Frontal cortex (tissue), 4 donors: ENCODE measurements at places on chromosomes 1 and 21. TPM values are rescaled to one million over a fixed set of nuclear protein-coding genes. Genes with fewer than 3 reads are reported as not detected.

GRCh38 chr1:6476483-6476882, 10.5 kb upstream of the TNFRSF25 start:
- no peak for DNase-seq

The FCRL1 gene
- total RNA-seq = not detected

DNA sequence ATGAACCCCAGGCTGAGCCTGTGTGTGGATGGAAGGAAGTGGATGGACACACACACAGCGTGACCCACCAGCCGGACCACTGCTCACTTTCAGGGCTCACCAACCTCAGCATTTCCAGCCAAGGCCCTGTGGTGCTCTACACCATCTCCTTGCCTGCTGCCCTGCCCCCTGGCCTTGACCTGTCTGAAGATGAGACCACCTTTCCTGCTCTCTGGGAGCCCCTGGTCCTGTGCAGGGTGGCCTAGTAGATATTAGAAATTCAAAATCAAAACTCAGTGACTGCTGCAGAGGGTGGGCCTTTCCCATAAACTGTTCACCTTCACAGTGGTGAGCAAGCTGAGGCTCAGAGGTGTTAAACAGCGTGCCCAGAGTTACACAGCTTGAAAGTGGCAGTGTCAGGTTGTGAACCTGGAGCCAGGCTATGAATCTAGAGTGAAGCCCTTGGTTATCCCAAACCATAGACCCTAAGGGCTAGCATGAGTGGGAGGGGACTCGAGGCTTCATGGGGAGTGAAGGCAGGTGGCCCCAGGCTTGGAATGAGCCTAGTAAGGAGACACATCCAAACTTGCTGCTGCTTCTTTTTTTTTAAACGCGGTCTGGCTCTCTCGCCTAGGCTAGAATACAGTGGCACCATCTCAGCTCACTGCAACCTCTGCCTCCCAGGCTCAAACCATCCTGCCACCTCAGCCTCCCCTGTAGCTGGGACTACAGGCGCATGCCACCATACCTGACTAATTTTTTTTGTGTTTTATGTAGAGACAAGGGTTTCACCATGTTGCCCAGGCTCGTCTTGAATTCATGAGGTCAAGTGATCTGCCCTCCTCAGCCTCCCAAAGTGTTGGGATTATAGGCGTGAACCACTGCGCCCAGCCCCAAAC, 41.5 kb downstream of the MAN1C1 start:
- DNase-seq = no peak

DNA sequence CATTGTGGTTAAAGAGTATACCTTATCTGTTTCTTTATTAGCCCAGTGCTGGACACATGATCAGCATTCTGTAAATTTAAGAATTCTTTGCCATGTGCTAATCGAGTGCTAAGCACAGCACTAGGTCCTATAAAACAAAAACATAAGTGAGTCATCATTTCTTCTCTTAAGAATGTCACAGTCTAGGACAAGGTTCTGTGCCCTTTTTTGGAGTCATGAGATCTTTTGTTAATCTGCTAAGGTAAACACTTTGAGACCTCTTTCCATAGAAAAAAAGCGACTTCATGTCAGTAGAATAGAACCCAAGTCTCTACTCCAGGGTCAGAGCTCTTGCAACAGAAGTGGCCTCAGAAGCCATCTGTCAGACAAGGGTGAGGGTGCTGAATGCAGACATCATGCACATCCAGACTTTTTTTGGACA, 70.0 kb upstream of the NFIA start:
- DNase-seq = no peak

- DNase-seq = no peak
Observed at GRCh38 chr1:105556266-105556665, 1500.2 kb upstream of the PRMT6 start.

DNA sequence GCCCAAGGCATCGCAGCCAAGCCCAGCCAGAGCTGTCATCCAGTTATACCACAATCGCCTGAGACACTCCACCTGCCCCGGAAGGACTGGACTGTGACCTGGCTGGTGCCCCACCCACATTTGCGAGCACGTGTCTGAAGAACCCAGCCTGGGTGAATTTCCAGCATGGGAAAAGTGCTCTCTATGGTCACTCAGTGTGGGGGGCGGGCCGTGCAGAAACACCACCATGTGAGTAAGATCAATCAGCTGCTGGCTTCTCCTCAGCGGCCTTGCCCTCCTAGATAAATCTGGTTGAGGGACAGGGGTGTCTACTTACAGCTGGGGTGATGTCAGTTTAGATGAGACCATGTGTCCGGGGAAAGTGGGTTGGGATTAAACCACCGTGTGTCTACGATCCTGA, 44.8 kb downstream of the URB1 start:
- DNase-seq = no peak

DNA sequence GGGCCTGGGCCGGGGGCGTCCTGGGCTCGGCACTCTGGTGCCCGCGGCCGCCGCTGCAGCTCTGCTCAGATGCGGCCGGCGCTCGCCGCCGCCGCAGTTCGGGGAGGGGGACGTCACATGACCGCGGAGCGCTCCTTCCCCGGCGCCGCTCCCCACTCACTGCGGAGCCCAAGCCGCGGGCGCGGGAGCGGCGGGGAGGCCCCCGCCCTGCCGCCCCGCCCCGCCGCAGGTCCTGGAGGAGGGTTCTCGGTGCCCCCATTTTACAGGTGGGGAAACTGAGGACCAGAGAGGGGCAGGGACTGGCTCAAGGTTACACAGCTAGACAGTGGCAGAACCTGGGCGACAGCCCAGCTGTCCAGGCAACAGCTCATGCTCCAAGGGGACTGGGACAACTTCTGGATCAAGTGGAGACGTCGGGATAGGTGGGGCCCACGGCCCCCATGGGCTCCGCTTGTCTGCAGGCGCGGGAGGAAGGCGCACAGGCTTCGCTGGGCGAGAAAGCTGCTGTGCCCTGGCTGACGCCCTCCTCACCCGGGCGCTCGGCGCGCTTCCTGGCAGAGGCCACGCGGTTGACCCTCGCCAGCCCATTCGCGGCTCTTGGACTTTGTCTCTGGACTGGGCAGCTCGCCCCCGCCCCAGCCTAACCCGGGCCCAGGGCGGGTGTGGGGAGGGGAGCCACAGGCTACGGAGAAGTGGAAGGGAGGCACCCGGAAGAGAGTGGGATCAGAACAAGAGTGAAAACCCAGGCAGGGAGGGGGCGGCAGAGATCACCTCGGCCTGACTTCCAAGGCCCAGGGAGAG, at the start of gene RAP1GAP:
Gene RAP1GAP, minus strand, starts transcription at position 100 of the 801 bp plus-strand sequence. CDS start 49,325 bp downstream, outside the sequence.
- DNase-seq = peak; percentile 72

The LPAR3 gene
- 0.82 TPM for total RNA-seq

The SLC9C2 gene
- 3.7 TPM for total RNA-seq

- DNase-seq = no peak
Observed at GRCh38 chr1:89064632-89065031, 376 bp downstream of the GBP1 start.

DNA sequence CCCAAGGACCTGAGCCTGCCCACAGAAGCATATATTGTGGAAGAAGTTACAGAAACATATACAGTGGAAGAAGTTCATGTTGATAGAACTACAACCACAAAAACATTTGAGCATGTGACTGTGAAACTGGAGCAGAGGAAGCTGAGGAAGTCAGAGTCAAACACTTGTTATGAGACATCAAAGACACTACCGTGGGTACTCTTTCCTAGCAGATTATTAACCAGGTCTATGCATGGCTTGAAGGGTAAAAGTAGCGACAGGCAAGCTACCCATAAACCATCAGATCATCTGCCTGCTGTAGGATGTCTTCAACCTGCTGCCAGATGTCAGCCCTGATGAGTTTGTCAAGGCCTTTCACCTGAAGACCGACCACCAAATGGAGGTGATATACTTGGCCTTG, 35.8 kb downstream of the IVNS1ABP start:
- DNase-seq = no peak

The AGMAT gene
- 0.82 TPM for total RNA-seq

GRCh38 chr1:194060481-194060880, 874.1 kb upstream of the B3GALT2 start:
- DNase-seq = no peak

DNA sequence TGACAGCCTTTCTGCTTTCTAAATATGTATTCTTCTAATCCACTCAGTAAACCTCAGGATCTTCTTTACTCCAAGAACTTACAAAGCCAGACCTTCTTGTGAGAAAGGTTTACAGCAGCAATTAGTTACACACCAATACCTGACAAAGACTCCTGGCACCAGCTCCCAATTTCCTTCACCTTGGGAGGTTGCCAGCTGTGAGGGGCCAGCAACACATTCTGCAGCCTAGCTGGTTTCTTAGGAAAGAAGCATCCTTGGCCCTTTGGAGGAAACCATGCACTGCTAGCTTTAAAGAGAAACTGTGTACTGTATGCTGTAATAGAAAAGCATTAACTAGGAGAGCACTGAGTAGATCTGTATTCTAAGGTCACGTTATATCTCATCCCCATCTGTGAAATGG, 10.8 kb downstream of the FYB2 start:
- DNase-seq = no peak

GRCh38 chr1:32122151-32122550, 14.3 kb downstream of the KPNA6 start:
- no peak for DNase-seq

DNA sequence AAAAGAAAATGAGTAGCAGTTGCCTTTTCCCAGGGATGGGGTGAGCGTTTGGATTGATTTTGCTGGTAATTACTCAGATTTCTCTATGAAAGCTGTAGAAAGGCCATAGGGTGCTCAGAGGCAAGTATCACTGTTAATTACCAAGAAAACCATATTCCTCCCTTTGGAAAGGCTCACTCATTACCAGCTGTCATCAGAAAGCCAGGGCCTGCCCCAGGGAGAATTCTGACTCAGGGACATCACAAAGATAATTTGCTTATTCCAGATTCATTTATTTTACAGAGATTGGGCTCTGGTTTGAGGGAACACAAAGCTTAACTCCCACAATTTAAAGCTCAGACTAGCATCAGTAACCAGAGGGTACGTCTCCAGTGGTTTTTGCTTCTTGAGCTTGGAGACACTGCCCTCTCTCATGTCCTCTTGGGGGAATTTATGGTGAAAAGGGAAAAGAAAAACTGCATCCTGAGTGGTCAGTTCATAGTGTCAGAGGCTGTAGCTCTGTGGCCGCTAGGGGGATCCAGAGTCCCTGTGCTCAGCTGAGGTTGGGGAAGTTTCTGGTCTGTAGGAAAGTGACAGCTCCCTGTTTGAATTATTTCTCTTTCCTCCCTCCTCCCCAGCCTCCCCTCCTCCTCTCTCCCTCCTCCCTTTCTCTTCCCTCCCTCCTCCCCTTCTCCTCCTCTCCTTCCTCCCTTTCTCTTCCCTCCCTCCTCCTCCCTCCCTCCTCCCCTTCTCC, 204.3 kb downstream of the KCNJ6 start:
- peak; percentile 47 for DNase-seq

DNA sequence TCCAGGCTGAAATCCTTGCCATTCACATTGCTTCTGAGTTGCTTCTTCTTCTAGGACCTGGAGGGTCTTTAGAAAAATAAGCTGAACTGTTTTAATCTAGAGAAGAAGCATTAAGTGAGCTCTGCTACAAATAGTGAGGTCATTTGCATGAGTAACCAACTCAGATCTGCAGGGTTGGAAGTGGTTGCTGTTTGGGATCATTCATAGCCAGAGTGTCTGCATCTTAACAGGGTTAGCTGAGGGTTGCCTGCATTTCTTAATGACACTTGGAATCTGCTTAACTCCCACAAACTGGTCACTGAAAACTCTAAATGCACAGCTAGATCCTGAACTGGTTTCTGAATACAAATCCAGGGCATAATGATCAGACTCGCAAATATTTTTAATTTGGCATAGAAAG, 9.9 kb downstream of the CNIH3 start:
- no peak for DNase-seq

The CHAF1B gene
- 1.6 TPM for total RNA-seq

The PAPPA2 gene
- total RNA-seq = 6.1 TPM

GRCh38 chr1:192476802-192477298, 98.7 kb upstream of the RGS1 start:
- DNase-seq = no peak

- no peak for DNase-seq
Observed at GRCh38 chr1:28326984-28327383, 1.9 kb upstream of the MED18 start.

DNA sequence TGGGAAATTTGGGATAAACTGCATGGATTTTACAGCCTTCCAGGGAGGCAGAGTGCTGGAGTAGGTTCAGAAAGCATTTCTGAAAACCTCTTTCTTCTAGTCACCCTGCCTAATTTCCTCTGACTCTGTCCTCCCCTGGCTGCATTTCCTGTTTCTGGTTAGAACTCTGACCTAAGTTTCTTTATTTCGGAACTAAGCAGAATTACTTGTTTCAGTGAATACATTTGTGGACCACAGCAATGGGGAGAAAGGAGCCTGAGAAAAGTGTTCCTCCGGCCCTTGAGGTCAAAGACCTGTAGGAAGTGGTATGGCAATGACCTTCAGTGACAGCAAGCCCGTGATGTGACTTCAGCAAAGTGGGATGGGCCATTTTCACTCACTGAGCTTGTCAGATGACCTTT, 173.4 kb upstream of the RUNX1 start:
- DNase-seq = no peak

The RNU11 gene
- not detected for total RNA-seq

- no peak for DNase-seq
Observed at GRCh38 chr1:203554071-203554470, 60.1 kb downstream of the OPTC start.

DNA sequence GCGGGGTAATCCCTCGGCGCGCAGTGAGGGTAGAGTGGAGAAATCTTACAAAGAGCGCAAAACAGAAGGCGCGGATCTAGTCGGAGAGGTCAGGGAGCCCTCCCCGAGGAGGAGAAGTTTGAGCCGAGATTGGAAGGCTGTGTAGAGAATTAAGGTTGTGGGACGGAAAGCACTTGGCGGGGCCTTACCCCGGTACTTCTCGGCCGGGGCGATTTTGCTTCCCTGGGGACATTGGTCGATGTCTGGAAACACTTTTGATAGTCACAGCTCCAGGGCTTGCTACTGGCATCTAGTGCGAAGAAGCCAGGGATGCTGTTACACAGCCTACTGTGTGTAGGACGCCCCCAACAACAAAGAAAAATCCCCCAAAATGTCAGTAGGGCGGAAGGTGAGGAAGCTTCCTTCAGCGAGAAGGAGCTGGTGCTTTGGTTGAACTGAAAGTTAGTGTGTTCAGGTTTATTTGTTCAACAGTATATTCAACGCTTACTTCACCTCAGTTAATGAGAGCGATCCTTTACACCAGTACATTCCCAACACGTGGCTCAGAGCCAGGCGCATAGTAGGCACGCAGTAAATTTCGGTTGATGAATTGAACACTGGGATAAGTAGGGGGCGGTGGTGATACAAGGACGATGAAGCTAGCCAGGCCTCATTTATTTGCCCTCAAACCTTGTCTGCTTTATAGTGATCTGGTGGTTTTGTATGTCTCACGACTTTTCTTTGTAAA, 807 bp downstream of the CEP85 start:
- no peak for DNase-seq

GRCh38 chr1:228083871-228084278, 1.4 kb downstream of the ARF1 start:
- no peak for DNase-seq

- no peak for DNase-seq
Observed at GRCh38 chr1:170424346-170424745, 107.6 kb upstream of the GORAB start.

The SPRR2E gene
- total RNA-seq = not detected

DNA sequence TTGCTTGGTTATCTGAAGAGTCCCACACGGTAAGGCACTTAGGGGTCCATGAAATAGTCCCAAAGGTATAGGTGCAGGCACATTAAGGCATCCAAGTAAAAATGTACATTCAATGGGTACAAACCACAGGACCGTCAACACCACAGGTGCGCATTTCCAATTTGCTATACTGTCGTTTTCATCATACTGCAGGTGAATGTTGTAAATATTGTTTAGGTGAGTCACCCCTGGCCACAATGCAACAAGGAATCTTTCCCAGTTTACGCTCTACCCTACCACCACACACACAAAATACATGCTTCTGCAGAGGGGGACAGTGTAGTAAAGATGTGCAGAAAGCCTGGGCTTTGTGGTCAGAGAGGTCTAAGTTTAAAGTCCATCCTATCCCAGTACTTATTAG, 13.7 kb downstream of the CADM3 start:
- DNase-seq = no peak
